LoVo (cell line): ENCODE measurements at places on chromosomes 11 and 22.

- no peak for DNase-seq
Measured at GRCh38 chr11:16857186-16857585, 118.7 kb downstream of the C11orf58 start.

DNA sequence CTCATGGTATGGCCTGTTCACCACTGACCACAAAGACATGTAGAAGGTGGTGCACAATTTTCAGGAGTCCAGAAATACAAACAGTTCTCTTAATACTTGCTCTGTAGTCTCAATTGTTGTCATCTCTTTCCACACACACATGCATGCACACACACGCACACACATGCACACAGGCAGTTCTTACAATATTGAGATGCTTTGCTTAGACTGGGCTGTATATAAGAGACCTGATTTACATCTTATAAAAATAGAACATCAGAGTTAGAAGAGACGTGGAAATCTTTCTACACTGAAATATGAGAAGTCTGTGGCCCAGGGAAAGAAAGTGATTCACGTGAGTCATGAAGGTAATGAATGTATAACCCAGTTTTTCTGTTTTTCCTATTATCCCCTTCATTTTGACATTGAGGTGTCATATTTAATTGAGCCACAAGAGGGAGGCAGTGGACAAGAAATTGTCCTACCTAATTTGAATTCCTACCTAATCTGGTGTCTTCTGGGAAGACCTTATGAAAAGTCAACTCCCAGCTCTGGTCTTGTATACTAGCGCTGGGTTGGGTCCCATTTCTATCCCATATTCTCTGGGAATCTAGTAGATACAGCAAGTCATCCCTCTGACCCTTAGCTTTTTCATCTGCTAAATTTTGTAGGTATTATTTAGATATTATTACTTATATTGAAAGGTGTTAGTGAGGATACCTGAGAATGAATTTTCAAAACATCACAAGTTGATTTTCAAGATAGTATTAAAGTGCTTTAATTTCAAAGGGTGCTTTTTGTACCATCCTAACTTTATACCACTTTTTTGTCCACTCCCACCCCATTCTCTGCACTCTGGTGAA is 14.9 kb upstream of the MS4A4A start:
- DNase-seq = peak; percentile 25

DNA sequence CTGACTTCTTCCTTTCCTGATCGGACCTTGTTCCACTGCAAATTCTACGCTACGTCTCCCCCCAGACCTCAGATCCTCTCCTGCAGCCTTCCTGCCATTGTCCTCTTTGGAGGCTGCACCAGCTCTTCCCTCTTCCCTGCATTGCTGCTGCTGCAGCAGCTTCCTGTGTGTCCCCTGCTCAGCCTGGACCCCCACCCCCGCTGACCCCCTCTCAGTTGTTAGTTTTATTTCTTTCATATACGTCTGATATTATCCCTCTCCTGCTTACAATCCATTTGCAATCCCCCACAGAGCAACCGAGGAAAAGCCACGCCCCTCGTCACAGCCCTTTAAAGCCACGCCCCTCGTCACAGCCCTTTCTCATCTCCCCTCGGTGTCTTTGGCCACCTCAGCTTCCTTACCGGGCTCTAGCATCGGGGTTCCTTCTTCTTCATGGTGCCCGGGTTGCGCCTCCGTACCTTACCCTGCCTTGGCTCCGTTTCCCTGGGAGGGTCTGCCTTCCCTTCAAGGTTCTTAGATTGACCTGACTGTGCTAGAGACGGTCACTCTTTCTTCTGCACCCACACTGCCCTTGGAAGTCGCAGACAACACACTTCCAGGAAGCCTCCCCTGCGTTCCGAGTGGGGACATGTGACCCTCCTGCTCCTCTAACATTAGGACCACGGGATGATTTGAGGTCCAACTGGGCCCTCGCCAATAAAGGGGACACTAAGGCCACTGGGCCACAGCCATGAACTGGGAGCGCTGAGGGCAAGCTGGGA is 4.8 kb downstream of the MRGPRG start:
- DNase-seq = no peak

DNA sequence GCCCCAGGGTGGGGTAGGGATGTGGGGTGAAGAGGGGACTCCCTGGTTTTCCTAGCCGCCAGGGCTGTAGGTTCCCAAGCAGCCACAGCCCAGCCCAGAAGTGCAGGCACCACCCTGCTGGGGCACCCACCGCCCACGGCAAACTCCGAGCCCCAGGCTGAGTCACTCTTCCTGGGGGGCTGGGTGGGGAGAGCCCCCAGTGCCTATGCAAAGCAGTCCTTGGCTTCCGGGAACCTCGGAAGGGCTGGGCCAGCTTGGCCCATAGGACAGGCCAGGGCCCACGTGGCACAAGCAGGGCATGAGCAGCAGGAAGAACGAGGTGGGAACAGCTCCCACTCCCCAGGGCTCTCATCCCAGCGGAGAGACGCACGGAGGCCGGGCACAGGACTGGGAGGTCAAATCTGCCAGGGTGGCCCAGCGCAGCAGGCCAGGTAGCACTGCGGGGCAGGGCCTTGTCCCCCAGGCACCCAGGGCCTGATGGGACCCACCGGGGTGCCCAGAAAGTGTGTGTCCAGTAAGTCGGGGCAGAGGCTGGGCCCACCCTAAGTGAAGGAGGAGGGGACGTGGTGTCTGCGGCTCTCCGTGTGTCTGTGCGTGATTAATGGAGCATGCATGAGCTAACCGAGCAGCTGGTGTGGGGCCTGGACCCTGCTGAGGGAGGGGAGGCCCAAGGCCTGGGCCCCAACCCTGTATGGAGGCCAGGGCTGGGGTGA is 4.6 kb upstream of the IL17REL start:
- no peak for DNase-seq
